Left forelimb (tissue), 1 donor: ENCODE measurements at places on chromosomes 2 and 18.
A peak's percentile ranks its signal among the peaks of the same experiment; 100 is the strongest.

DNA sequence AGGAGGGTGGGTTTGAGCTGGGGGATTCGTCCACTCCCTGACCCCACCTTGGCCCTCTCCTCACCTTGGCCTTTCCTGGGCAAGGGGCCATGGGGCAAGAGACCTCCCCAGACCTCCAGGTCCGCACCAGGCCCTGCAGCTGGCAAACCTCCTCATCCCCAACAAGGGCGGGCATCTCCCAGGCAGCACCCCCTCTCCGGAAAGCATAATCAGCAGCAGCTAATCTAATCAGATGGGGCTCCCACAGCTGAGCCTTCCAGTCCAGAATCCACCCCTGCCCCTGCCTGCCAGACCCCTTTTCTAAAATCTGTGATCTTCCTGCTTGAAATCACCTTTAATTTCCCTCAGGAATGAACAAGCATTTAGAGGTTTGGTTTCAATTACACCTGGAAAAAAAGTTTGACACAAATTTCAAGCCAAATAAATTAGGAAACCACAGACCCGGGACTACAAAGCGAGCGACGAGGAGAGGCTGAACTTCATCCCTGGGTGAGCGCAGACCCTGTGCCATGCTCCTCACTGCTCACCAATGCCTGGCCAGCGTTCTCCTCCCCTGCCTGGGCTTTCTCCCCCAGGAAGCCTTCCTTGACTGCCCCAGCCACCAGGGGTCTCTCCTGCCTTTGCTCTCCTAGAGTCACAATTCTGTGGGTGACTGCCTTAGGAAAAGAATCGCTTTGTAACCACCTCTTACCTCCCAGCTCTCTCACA is 143.0 kb upstream of the MYCN start:
- no peak for DNase-seq

- peak; percentile 30 for DNase-seq
Observed at GRCh38 chr2:111712940-111713515, 171.0 kb downstream of the ANAPC1 start.

- DNase-seq = no peak
Observed at GRCh38 chr18:36451454-36452251, 154.1 kb downstream of the FHOD3 start.

GRCh38 chr2:152646264-152646663 is 71.0 kb downstream of the PRPF40A start:
- no peak for DNase-seq

GRCh38 chr2:214542295-214542694 is 131.4 kb downstream of the VWC2L start:
- no peak for DNase-seq

- no peak for DNase-seq
Observed at GRCh38 chr2:15127301-15127700, 433.8 kb downstream of the NBAS start.

DNA sequence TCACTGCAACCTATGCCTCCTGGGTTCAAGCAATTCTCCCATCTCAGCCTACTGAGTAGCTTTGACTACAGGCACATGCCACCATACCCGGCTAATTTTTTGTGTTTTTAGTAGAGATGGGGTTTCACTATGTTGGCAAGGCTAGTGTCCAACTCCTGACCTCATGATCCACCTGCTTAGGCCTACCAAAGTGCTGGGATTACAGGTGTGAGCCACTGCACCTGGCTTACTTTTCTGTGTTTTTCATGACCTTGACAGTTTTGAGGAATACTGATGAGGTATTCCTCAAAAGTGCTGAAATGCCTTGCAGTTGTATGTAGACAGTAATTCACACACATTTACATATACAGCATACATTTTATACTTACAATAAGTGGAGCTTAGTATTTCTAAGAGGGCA is 126.1 kb downstream of the PHLPP1 start:
- DNase-seq = no peak

DNA sequence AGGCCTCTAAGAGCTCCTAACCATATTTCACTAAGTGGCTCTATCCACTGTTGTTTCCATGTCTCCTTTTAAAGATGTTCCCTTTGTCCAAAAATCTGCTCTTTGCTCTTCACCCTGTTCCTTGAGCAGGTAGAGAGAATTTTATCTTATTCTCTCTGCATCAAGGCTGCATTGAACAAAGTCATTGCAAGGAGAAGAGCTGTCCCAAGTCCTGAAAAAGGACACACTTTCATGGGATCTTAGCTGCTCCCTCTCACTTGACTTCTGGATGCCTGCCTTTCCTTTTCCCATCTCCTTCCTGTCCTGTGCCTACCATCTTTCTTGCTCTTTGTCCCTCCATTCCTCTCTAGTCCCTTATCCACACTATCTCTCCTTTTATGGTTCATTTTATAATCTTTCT is 235.2 kb upstream of the THSD7B start:
- DNase-seq = no peak

DNA sequence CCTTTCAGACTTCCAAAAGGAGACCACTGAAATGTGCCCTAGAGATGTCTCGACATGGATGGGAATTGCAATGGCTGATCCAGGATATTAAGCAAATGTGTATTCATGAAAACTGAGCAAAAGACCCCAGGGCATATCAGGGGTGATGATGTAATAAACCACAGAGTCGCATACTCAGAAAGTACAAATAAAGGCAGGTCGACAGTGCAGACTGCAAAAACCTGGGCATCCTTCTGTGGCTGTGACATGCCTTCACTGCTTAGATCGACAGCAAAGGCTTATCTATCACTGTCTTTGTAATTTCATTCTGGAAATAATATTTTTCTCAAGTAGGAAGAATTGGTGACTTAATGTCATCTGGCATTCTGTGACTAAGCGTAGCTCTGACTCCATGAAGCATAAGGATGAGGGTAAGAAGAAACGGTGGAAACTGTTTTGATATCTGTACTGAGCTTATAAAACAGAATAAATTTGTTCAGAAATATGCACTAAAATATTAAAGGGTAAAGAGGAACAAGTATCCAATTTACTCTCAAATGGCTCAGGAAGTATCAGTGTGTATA is 115.6 kb upstream of the NRP2 start:
- no peak for DNase-seq

GRCh38 chr2:75464348-75464946 is 96.3 kb downstream of the EVA1A start:
- no peak for DNase-seq

- no peak for DNase-seq
Observed at GRCh38 chr2:164069540-164069939, 333.7 kb upstream of the FIGN start.

GRCh38 chr2:202376460-202377206 is 506 bp downstream of the BMPR2 start:
- peak; percentile 82 for DNase-seq
